ENCODE measurements at places on chromosomes 16 and 17. TPM values are rescaled to one million over a fixed set of nuclear protein-coding genes. Genes with fewer than 3 reads are reported as not detected.

DNA sequence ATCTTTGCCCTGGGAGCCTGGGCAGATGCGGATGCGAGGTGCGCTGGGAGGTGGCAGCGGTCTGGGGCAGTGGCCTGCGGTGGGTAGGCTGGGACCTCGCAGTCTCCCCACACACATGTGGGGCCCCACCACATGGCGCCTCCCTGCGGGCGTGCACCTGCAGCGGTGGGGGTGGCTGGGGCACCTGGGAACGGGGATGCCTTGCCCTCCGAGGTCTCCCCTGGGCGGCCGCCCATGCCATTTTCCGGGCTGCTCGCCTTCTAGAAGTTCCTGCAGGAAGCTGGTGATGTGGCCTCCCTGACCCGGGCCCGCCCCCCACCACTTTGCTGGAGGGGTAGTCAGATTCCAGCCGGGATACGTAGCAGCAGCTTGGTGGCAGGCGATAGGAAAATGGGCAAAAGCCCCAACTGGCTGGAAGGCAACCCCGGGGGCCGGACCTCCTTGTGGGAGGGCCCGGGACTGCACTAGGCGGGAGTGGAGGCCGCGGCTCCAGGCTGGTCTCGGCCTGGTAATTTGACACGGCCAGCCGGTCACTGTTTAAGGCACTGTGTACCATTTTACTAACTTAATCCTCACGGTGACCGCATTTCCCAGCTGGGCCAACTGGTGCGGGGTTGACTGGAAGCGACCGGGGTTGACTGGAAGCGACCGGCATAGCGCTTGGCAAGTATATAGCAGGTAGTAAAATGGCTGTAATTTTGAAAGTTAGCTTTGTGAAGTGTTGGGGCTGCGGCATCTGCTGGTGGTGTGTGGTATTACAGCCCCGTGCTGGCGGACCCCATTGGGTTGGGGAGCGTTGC, 38.5 kb downstream of the IGF2BP1 start:
- DNase-seq = peak; percentile 31

- DNase-seq = peak; percentile 87
Observed at GRCh38 chr16:67396159-67397035, 3.1 kb upstream of the TPPP3 start.

- peak; percentile 50 for DNase-seq
Observed at GRCh38 chr16:85556456-85557082, 56.6 kb upstream of the GSE1 start.

GRCh38 chr16:77850636-77851333, 62.4 kb downstream of the VAT1L start:
- DNase-seq = no peak

DNA sequence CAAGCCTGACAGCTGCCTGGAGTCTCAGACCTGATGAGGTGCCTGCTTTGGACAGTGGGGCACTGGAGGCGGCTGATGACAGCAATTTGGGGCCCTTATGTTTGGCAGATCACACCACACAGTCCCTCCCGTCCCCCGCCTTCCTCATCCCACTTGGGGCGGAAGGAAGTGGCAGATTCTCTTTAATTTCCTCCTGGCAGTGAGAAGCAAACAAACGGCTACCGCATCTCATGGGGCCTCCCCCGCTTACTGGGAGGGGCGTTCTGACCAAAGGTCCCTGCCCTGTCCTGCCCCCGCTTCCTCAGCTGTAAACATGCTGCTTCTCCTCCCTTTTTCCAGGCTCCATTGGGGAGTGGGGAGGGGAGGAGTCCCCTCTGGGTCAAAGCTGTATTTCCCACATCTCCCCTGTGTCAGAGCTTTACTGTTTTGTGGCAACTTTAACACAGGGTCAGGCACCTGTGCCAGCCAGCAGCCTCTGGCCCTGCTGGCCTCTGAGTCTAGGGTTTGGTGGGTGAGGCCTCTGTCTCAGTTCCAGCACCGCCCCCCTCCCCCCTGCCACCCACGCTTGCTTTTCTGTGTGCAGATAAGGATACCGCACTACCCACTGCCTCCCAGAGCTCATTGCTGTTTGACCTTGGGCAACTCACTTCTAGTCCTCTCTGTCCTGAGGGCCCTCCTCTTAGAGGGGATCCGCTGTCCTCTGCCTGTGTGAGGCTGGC, 5.4 kb upstream of the NFATC3 start:
- peak; percentile 30 for DNase-seq

CD300LF gene
- total RNA-seq = 3.1 TPM

TPSB2 gene
- 1.9 TPM for total RNA-seq

GRCh38 chr17:16013943-16014407, 14.4 kb downstream of the TTC19 start:
- DNase-seq = peak; percentile 78

DNA sequence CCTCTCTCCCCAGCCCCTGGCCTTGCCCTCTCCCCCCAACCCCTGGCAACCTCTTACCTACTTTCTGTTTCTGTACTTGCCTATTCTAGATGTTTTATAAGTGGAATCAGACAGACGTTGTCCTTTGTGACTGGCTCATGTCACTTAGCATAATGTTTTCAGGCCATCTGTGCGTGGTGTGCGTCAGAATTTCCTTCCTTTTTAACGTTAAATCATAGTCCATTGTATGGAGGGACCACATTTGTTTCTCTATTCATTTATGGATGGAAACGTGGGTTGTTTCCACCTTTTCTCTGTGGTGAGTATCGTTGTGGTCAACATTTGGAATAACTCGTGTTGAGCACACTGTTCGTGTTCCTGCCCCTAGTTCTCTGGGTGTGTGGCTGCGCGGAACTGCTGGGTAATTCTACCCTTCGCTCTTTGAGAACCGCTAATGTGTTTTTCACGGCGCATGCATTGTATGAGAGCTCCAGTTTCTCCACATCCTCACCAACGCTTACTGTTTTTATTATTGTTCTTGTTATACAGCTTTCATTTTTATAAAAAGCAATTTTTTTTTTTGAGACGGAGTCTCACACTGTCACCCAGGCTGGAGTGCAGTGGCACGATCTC, 26.3 kb downstream of the ACTG1 start:
- DNase-seq = no peak

- peak; percentile 28 for DNase-seq
Observed at GRCh38 chr17:17151962-17152361, 54.2 kb downstream of the PLD6 start.

- no peak for DNase-seq
Observed at GRCh38 chr17:27996202-27997043, 46.1 kb upstream of the NLK start.

DNA sequence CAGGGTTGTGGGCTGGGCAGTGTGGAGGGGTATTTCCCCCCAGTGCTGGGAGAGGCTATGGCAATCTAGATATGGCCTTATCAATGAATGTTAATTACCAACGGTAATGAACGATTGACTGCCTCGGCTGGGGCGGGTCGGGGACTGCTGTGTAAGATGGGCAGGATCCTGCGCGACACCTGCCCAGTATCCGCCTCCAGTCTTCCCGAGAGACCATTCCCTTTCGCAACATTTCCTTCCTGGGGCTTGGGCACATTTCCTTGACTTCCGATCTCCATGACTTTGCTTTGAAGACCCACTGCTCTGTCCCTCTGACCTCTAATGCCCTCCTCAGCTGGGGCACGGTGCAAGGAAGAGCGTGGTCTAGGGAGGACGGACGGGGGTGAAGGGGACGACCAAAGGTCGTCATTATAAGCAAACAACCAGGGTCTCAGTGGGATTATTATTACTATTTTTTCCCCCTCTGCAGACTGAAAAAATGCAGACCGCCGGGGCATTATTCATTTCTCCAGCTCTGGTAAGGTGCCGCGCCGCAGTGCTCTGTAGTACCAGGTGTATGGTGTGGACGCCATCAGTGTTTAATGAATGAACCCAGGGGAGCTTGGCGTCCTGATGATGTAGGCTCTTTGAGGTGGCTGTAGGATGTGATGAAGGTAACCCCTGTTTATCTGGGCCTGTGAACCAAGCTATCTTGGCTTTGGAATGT, 506 bp downstream of the ATP5MC1 start:
- no peak for DNase-seq

SULT1A4 gene
- total RNA-seq = 3.4 TPM

HCRT gene
- not detected for total RNA-seq

DNA sequence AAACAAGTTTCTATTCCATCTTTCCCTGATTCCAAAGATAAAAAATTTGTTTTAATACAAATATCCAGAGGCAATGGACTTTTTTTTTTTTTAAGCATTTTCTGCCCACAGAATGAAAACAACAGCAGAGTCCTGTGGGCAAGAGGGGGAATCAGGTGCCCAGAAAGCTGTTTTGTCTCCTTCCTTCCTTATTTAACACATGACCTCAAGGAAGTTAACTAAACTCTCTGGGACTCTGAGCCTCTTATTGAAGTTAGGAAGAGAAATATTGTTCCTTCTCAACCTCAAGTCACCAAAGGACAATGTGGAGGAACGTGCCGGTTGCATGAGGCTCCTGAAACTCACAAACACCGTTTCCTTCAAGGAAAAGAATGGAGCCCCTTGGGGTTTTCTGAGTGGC, 34.9 kb downstream of the LITAF start:
- DNase-seq = no peak

PLCG2 gene
- total RNA-seq = 29.9 TPM

ZP2 gene
- total RNA-seq = not detected

Data from umbilical cord (tissue), 2 donors.